ENCODE measurements at places on chromosomes 11 and 22.

GRCh38 chr22:26822313-26822712 is 164.9 kb downstream of the MIAT start:
- no peak for DNase-seq

DNA sequence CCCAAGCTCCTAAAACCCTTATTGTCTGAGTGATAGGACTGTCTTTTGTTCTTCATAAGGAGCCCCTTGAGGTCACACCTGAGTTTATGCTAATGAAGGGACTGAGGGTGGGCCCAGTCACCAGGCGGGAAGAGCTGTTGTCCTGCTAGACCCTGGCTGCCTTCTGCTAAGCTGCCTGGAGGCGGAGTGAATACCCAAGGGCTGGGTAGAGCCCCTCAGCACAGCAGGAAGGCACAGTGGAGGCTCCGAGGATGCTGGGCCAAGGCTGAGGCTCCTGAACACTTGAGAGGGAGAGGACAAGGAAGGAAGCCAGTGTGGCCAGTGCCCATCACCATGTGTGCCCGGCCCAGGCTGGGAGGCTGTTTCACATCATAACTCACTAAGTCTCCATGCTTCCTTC is 4.8 kb upstream of the PHF21B start:
- no peak for DNase-seq

GRCh38 chr11:116422556-116422955 is 350.2 kb downstream of the BUD13 start:
- no peak for DNase-seq

GRCh38 chr11:102912482-102912830 is 37.7 kb upstream of the MMP12 start:
- DNase-seq = no peak

- DNase-seq = no peak
These were observed 2.6 kb downstream of the NAP1L4 start for GRCh38 chr11:2989551-2989950.

- no peak for DNase-seq
These were observed 60.6 kb downstream of the SEZ6L start for GRCh38 chr22:26229910-26230309.

DNA sequence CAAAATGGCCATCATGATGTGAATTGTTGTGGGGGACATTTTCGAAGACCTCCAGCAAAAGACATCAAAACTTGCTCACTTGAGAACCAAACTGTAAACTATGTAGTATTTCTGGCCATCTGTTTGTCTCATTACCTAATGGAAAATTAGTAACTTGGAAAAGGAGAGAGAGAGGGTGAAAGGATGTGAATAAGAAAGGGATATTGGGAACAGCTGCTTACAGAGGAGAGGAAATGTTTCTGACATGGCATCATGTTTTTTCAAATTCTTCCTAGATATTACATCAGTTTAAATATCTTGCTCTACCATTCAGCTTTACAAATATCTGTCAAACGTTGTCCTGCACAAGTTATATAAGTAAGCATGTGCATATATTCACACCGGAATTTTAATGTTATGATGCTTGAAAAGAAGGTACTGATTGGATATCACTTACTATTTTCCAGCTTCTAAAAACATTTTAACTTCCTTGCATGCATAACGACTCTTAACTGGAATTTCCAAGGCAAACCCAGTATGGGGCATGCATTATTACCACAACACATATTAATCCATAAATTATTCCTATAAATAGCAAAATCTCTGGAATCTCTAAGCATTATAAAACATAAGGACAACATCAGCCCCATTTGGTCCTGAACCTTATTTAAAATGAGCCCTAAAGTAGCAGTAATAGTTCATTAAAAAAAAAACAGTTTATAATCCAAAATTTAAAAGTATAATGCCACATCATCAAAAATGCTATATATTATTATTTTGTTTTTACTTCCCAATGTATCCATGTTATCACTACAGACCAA is 20.0 kb downstream of the GUCY1A2 start:
- DNase-seq = peak; percentile 89

GRCh38 chr11:47854667-47855066 is 6.5 kb upstream of the NUP160 start:
- DNase-seq = no peak

GRCh38 chr11:57116654-57117053 is 65.1 kb upstream of the LRRC55 start:
- peak; percentile 17 for DNase-seq

DNA sequence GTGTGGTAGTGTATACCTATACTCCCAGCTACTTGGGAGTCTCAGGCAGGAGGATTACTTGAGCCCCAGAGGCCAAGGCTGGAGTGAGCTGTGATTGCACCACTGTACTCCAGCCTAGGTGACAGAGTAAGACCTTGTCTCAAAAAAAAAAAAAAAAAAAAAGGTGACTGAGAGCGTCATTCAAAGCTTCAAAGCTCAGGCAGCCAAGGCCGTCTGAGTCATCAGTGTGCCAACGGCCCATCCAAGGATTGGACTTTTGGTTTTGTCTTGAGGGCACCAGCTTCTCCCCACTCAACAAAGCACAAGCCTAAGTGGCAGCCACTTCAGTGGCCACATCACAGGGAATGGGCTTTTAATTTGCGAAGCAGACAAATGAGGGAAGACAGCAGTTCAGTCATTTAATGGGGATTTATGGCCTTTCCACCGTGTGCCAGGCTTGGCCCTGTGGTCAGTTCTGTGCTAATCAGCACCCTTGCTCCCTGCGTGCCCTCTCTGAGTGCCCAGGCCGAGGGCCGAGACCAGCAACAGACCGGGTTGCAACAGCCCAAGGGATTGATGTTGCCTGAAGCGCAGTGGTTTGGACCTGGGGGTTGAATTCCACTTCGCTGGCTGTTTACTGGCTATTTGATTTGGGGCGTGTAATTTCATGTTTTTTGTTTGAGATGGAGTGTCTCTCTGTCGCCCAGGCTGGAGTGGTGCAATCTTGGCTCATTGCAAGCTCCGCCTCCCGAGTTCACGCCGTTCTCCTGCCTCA is 30.2 kb upstream of the CRYBB3 start:
- no peak for DNase-seq

DNA sequence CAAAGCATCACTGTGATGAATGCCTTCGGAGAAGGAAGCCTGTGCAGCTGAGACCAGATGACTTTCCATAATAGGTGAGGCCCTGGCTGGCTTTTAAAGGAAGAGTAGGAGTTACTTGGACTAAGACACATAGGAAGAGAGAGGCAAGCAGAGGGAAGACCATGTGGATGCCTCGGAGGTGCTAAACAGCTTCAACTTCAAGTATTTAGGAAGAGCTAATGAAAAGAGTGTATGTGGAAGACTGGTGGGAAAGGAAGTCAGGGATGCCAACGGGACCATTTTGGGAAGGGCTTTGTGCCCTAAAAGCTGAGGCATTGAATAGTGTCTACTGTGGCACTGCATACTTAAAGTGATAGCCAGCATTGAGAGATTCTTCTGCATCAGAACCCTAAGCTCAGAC is 69.3 kb upstream of the OPCML start:
- no peak for DNase-seq

DNA sequence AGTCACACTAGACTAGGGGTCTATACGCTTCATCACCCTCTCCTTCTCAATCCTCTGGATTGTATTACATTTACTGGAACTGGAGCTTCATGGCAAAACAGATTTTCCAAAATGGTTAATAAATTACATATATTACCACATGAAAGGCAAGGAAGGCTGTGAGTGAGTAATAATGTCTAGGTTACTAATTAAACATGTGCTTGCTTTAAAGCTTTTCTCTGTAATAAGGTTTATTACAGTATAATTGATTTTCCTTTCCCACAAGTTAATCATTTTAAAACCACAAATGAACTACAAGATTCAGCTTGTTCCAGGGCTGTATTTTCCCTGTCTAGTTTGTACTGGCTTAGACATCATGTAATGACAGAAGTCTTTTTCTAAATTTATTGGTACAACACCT is 25.6 kb downstream of the MMP13 start:
- no peak for DNase-seq

DNA sequence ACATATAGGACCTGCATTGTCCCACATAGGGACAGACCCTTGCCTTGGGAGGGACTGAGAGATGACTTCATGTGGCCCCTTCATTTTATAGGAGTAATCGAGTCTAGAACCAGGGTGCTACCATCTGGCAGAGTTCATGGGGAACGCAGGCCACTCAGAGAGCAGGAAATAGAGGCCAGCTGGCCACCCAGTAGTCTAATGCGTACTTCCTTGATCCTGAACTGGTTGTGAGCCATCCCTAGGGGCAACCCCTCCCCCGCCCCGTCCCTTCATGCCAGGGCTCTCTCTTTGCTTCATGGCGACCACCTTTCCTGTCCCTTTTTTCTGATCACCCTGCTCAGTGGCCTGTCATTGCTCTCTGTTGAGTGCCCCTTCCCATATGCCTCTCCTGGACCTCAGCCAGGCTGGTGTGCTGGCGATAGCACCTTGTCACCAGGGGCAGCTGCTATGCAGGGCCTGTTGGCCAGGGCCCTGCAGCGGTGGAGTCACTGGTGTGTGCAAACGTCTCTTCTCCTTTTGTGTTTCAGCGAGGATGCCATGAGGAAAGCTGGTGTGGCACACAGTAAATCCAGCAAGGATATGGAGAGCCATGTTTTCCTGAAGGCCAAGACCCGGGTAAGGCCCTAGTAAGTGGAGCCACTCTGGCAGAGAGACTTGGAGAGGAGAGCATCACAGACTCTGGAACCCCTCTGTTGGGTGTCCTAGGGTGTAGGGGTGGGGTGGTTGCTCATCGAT is 29.3 kb downstream of the MED15 start:
- DNase-seq = no peak

DNA sequence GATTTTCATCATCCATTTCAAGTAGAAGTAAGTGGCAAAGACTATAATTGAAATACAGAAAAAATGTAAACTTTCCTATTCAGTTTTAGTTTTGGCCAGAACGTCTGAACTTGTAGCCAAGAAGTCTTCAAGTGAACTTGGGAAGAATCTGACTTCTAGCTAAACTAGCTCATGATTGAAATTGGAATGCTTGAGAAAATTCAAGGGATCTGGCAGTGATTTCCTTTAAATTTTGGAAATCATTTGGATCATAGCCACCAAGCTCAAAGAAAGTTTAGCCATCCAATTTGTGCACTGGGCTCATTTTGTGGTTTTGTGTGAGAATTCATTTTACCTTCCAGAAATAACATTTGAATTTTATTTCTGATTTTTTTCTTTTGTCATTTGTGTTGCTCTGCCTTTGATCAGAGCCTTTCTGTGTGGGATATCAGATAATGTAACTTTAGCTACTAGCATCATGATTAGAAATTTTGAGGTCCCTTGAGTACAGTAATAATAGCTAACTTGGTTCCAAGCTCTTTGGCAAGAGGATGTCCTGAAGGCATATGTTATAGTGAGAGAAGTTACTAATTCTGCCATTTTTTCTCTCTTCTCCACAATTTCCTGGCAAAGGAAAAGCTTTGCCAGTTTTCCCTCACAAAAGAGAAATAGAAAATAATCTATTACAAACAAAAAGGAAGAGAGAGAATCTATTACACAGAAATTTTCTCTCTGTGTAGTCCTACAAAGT is 2123.7 kb upstream of the RAG2 start:
- DNase-seq = no peak

DNA sequence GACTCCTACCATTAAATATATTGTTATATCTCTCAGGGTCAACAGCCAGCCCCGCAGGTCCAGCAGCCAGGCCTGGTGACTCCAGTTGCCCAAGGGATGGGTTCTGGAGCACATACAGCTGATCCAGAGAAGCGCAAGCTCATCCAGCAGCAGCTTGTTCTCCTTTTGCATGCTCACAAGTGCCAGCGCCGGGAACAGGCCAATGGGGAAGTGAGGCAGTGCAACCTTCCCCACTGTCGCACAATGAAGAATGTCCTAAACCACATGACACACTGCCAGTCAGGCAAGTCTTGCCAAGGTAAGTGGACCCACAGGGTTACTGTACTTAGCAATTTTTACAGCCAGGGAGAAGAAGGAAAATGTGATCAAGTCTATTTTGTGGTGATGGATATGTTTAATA is 35.1 kb downstream of the EP300 start:
- DNase-seq = no peak

DNA sequence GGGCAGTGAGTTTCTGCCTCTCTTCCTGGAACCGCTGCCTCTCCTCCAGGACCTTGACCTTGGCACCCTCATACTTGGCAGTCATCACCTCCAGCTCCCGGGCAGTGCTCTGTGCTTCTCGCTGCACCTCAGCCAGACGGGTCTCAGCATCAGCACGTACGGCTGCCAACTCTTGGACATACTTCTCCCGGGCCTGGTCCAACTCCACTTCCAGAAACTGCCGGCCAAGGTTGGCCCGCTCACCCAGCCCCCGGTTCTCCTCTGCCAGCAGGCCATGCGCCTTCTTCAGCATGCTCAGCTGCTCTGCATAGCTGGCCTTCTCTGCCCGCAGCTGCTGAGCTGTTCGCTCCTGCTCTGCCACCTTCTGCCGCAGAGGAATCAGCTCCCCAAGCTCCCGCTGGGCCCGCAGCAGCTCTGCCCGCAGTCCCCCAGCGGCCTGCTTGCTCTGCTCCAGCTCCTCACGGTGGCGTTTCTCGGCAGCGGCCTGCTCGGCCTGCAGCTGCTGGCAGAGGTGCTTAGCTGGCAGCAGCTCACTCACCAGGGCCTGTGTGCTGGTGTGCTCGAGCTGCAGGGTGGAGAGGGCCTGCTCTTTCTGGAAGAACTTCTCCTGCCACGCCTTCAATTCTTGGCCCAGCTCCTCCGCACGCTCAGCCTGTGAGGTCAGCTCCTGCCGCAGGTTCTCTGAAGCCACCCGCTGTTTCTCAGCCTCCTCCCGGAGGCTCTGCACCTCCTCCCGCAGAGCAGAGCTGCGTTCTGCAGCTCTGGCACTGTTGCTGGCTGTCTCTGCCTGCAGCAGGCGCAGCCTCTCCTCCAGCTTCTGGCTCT is 14.4 kb downstream of the IL18BP start:
- no peak for DNase-seq

- DNase-seq = no peak
These were observed 38.1 kb downstream of the GRAMD4 start for GRCh38 chr22:46657996-46658947.

GRCh38 chr22:48338793-48339705 is 1488.6 kb downstream of the BRD1 start:
- no peak for DNase-seq

DNA sequence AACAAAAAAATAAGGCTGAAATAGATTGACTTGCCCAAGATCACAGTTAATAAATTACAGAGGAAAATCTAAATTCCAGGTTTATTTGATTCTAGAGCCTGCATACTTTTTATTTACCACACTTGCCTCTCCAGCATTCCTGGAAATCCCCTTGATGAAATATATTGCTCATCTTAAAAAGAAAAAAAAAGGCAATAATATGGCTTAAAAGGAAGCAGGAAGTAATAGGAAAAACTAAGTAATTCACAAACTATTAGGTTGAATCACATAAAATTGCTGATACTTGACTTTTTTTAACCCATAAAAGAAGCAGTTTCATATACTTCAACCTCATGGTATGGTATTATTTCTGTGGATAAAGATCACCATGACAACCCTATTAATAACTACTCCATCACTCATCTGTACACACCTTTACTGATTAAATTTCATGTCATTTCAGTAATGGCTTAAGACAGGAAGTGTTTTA is 52.9 kb downstream of the COPB1 start:
- peak; percentile 64 for DNase-seq

DNA sequence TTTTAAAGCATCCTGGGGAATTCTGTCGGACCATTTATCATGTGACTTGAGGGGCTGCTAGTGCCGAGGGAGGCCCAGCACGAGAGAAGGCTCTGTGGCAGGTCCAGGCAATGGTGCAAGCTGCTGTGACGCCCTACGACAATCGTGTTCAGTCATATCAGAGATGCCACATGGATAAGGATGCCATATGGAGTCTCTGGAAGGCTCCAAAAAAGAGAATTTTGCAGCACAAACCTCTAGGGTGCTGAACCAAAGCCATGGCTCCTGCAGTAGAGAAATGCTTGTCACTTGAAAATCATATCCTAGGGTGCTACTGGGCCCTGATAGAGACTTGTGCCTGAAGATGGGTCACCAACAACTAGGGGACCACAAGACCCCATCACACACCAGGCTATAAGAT is 6.7 kb upstream of the CD6 start:
- DNase-seq = no peak
